ENCODE measurements at places on chromosomes 3 and 15.

DNA sequence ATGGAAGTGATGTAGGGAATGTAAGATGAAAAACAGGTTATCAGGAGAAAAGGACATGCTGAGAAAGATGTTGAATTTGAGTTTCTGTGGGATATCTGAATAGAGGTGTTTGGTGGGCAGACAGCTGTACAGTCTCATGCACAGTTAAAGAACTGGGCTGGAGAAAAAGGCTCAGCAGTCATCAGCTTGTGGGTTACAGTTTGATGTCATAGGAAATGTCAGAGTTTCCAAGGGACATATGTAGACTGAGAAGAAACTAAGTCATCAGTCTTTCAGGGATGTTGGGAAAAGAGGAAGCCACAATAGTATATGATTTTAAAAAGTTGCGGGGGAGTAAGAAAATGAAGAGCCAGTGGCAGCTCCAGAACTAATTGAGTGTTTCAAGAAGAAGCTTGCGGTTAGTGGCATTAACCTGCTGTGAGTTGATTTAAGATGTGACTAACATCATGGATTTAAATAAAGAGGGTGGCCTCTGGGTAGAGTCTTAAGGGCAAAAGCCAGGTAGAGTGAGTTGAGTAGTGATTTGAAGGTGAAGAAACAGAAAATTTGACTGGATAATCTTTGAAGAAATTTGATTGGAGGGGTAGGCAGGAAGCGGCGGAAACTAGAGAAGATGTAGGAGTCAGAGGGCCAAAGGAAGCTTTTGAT, 24.6 kb downstream of the GORASP1 start:
- no peak for DNase-seq

- DNase-seq, result peak; percentile 40
Observed at GRCh38 chr3:7787871-7788828, 713.5 kb upstream of the LMCD1 start.

GRCh38 chr3:85387913-85388505, 429.2 kb downstream of the CADM2 start:
- DNase-seq, result no peak

GRCh38 chr15:100115711-100116090, 226.1 kb downstream of the ADAMTS17 start:
- peak; percentile 62 for DNase-seq

GRCh38 chr3:12875857-12876836, 34.8 kb upstream of the RPL32 start:
- DNase-seq, result no peak

GRCh38 chr15:78414621-78415250, 23.3 kb upstream of the IREB2 start:
- no peak for DNase-seq

- DNase-seq, result no peak
Observed at GRCh38 chr3:67401921-67402320, 252.5 kb downstream of the SUCLG2 start.

DNA sequence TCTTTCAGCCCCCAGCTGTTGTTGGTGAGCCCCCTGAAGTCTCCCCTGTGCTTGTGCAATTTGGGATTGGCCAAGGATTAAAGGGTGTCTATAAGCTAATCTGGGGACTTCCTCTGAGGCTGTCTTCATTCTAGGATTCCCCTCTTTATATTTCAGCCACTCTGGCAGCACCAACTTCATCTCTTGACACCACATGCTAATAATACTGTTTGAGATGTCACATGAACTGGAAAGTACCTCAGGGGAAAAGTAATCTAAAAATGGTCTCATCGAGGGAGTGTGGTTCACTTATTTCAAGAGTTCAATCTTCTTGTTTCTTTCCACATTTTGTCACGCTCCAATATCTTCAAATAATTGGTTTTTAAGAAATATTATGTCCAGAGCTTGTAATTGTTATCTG, 279.2 kb upstream of the TMC3 start:
- DNase-seq, result no peak

GRCh38 chr3:14413381-14414071, 11.1 kb downstream of the SLC6A6 start:
- peak; percentile 61 for DNase-seq

GRCh38 chr3:180447136-180447535, 154.8 kb upstream of the TTC14 start:
- no peak for DNase-seq

DNA sequence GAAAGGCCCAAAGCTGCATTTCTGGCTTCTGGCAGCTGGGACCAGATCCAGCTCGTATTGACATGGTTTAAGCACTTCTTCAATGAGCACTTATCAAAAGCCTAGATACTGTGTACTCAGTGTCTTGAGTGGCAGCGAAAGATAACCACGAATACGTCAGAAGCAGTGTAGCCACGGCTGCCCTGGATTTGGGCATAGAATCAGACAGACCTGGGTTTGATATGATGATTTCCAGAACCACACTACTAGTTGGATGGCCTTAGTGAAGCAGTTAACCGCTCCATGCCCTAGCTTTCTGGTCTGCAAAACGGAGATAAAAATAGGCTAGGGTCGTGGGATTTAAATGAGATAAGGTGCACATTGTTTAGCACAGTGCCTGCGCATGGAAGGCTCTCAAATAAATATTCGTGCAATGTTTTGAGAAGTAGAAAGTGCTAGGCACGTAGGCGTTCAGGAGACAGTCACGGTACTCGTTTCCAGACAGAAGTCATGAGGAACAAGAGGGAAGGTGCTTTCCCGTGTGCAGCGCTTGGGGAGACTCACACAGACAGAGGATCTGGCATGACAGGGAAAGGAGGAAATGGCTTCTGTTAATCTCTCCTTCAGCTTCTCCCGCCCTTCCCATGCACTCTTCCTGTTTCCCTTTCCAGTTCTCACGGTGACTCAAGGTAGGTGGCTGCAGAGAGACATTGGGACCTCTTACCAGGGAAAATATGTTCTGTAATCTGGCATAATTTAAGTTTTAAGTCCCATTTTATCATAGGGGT, 70.3 kb downstream of the CCNL1 start:
- peak; percentile 63 for DNase-seq

DNA sequence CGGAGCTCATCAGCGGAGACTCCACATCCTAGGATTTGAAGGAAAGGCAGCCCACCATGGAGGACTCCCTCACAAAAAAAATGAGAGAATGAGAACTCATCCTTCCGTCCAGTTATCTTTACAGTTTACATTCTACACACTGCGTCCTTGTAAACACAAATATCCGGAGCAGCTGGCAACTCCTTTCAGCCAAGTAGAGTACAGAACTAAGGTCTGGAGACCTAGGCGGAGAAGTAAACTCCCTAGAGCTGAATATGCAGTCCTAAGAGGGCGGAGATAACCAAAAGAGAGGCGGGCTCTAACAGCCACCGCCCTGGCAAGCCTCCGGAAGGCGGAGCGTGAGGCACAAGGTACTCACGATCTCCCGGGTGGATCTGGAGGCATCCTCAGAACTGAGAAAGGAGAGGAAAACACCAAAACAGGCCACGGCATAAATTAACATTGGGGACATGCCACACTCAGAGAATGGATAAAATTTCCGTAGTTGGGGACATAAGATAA, 924 bp upstream of the SIN3A start:
- peak; percentile 75 for DNase-seq

GRCh38 chr15:51793521-51794305, 35.7 kb upstream of the TMOD3 start:
- no peak for DNase-seq

- no peak for DNase-seq
Observed at GRCh38 chr3:14980689-14981088, 33.3 kb downstream of the NR2C2 start.

DNA sequence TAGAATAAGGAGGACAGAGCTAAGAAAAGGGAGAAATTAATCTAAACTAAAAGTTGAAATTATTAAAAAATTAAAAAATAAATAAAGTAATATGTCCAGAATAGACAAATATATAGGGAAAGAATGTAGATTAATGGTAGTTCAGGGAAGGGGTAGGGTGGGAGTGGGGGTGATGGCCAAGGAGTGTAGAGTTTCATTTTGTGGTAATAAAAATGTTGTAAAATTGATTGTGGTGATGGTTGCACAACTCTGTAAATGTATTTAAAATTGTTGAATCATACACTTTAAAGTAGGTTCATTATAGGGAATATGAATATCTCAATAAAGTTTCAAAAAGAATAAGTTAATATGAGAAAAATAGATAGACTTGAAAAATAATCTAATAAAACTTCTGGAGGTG, 21.0 kb upstream of the FNDC3B start:
- no peak for DNase-seq

DNA sequence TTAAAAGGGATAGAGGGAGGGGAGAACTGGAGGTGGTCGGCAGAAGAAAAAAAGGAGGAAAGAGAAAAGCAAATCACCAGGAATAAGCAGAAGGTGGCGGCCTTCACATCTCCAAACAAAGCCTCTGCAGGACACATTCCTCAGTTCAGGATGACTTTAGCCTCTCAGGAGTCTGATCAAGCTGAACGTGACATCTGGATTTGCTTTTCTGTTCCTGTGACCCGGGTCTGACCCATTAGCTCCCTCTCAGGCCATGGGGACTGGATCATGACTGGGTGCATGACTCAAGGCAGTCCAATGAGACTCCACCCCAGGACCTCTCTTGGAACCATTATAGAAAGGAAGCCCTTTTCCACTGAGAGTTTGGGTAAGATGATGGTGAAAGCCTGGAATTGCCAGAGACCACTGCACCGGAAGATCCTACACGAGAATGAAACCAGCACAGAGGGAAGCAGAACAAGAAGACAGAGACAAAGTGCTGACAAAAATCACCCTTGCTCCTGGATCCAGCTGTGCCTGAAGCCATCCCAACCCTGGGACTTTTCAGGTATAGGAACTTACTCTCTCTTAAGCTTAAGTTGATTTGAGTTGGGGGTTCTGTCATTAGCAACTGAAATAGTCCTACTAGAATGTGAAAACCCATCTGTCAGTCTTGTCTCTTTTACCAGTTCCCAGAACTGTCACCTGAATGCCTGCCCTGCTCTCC, 45.4 kb upstream of the RAD18 start:
- DNase-seq, result no peak

DNA sequence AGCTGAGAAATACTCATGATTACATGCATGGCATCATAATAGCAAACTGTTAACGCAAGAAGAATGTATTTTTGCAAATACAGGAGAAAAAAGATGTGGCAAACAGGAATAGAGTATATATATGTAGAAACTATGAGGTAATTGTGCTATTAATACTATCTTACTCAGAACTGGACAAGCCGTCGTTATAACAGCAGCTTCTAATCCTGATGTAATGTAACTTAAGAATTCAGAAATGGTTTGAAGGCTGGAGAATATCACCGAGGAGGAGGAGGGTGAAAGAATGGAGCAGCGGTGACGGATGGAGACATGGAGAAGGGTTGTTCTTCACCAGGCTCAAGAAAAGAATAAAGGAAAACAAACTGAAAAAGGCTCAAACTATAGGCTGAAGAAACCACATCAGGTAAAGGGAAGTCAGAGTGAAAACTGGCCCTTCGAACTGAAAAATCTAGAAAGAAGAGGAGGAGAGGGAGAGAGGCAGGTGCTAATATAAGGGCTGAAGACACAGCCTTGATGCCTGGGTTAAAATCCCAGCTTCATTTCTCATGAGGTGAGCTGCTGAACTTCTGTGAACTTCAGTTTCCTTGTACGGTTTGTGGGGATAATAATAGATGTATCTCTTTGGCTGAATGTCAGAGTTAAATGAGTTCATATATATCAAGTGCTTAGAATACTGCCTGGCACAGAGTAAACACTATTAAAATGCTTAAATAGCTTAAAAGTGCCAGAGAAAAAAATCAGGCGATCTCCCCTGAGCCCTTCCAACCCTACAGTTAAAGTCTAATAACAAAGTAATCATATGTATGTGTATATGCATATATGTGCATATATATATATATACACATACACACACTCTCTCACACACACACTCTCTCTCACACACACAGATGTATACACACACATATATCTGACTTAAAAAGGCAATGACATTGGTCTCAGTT, 43.9 kb downstream of the GOLIM4 start:
- no peak for DNase-seq

- DNase-seq, result no peak
Observed at GRCh38 chr3:152836269-152836668, 1.3 kb downstream of the P2RY1 start.

GRCh38 chr15:70726753-70727152, 36.6 kb downstream of the UACA start:
- no peak for DNase-seq

- no peak for DNase-seq
Observed at GRCh38 chr3:78621061-78621716, 1146.6 kb downstream of the ROBO1 start.

DNA sequence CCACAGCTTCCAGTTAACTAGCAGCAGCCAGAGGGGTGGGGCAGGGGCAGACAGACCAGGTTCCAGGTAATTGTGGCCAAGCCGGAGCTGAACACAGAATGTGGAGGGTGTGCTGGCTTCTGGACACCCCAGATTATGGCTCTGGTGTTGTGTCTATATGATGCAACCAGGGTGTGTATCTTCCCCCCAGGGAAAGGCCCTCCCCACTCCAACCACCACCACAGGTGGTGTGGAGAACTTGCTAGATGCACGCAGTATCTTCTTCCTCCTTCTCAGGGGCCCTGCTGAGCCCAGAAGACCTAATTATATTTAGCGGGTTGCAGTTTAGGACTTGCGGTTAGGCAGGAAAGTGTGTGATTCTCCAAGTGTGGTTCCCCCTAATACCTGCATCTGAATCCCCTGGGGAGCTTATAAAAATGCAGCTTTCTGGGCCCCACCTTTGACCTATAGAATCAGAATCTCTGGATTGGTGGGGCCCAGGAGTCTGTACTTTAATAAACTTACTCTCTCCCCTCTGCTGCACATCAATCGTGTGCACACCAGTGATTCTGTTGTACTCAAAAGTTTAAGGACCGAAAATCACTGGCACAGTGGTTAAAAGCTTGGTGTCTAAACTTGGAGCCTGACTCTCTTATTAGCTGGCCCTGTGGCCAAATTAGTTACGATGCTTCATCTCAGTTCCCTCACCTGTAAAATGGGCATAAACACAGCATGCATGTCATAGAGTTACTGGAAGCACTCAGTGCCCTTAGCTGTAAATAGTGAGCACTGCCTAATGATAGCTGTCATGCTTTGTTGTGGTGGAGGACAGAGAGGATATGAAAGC, 379.1 kb upstream of the PROK2 start:
- no peak for DNase-seq

DNA sequence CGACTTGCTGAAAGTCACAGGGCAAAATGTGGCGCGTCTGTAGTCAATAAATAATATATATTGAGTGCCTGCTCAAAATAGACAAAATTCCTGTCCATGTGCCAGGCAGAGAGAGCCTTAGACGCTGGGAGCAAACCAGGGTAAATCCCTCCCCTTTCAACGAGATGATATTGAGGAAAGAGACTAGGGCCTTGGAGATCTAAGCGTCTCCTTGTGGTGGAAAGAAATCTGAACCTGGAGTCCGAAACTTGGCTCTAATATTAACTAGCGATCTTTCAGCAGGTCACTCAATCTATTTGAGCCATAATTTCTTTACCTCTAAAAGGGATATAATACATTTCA, 348 bp upstream of the DPP8 start:
- no peak for DNase-seq

- peak; percentile 70 for DNase-seq
Observed at GRCh38 chr15:99100245-99101173, 4.4 kb upstream of the SYNM start.

GRCh38 chr3:31277582-31277981, 255.1 kb upstream of the STT3B start:
- DNase-seq, result no peak

Measured in HT1080 (cell line).